ENCODE measurements at places on chromosomes 1 and 21. TPM values are rescaled to one million over a fixed set of nuclear protein-coding genes. Genes with fewer than 3 reads are reported as not detected.

DNA sequence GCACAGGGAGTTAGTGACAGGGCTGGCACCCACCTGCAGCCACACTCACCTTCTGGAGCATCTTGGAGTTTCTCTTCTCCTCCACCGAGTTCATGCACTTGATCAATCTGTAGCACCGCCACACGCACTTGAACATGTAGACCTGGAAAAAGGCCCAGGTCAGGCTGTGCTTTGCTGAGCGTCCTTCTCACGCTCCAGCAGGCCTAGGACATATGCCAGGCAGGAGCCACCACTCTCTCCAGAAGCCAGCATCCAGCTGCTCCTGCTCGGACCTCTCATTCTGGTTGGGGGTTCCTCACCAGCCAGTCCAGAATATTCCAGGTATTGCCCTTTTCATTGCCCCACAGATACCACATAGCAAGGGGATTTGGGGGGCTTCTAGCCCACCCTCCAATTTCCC, 11.7 kb upstream of the MATN1 start:
- DNase-seq: peak; percentile 68

Gene A3GALT2
- not detected for total RNA-seq

DNA sequence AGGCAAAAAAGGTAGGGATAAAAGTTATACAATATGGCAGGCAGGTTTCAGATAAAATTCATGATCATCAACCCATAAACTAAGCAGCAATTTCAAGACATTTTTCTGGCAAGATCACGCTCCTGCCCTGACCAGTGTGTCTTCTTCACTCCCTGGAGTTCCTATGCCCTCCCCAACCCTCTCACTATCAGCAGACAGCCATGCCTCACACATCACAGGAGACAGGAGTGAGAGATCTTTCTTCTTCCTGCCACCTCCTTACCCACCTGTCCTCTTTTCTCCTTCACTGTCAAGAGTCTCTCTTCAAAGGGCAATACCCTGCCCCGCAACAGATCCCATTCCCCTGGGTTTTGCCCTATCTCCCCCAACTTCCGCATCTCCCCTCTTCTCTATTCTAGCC, 28.4 kb downstream of the COA6 start:
- no peak for DNase-seq

Gene NPHS2
- total RNA-seq: not detected

Gene S100A1
- total RNA-seq: not detected

GRCh38 chr1:61515096-61515495, 209.8 kb downstream of the TM2D1 start:
- DNase-seq: no peak

DNA sequence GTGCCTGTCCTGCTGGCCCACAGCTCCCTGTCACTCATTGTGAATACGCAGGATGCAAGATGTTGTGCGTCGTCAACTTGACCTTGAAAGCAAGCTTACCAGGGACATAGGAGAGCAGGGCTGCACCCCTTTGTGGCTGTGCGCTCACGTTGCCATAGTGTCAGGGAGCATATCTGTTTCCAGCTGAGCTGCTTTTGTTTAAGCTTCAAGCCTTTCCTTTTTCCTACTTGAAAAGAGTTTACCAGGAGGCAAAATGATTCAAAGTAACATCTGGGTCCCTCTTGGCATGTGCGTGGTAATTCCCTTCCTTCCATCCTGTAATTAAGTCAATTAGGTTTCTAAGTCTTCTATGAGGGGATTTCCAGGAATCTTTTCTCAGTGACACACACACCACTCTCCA, 537.1 kb downstream of the AJAP1 start:
- DNase-seq: no peak

- no peak for DNase-seq
Measured at GRCh38 chr1:78913950-78914349, 92.6 kb downstream of the ADGRL4 start.

Gene RGSL1
- not detected for total RNA-seq

DNA sequence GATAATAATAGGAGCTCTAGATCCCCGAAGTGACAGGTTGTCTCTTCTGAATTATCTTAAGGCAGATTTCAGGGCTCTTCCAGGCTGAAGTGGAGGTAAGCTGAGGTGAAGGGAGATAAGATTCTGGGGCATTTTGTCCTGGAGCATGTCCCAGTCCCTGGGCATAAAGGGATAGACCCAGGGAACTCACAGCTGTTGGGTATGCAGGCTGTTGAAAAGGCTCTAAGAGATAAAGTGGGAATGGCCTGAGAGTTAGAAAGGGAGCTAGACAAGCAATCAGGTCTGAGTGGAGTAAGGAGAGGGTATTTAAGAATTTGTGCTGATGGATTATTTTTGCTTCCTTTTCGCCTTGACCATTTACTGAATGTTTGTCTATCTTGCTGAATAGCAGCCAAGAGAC, 123.7 kb downstream of the NOS1AP start:
- DNase-seq: no peak

Gene RBP7
- 15.9 TPM for total RNA-seq

Gene LY9
- 3.1 TPM for total RNA-seq

Gene PHGDH
- 12.4 TPM for total RNA-seq

Gene EXTL2
- total RNA-seq: 10.3 TPM
